HFFc6 (cell line): ENCODE measurements at places on chromosomes 7 and 10.

GRCh38 chr7:24403557-24403956, 119.6 kb downstream of the NPY start:
- no peak for DNase-seq

- DNase-seq = no peak
Observed at GRCh38 chr10:133393401-133394063, 425 bp upstream of the MTG1 start.

DNA sequence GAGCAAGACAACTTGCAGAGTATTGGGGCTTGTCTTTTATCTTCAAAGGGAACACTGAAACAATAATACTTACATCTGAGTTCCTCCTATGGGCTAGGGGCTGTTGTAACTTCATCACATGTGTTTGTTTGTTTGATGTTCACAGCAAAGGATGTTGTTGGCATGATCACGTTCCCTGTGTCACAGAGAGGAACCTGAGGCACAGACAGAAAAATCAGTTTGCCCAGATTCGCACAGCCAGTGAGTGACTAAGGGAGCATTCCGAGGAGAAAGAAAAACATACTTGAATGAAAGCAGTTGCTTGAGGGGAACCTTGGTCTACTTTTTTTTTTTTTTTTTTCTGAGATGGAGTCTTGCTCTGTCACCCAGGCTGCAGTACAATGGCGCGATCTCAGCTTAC, 87.2 kb upstream of the PFKP start:
- DNase-seq = peak; percentile 28

DNA sequence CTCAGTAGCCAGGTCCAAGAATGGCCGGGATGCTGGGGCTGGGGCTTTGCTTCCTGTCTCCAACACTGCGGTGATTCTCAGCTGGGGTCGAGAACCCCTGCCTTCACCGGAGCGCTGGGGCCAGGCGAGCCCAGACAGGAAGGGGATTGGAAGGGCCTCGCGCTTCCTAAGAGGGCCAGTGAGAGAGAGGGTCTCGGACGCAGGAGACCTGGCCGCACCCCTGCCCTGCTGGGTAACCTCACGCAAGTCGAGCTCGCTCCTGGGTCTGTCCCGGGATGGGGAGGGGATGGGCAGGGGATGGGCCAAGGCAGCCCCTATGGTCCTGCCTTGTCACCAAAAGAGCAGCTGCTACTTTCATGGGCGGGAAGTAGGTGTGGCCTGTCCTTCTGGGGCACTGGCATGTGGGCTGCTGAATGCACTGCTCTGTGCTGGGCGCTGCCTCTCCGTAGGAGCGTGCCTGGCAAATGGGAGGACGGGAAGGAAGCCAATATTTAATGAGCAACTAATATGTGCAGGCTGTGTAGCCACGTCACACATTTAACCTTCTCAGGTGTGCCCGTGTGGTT, 20.0 kb downstream of the KCNK18 start:
- no peak for DNase-seq

- no peak for DNase-seq
Observed at GRCh38 chr7:40474790-40475680, 340.2 kb downstream of the SUGCT start.

GRCh38 chr10:12707461-12708185, 293.9 kb downstream of the CCDC3 start:
- DNase-seq = peak; percentile 94

GRCh38 chr7:12401538-12402364, 1.9 kb downstream of the VWDE start:
- DNase-seq = no peak

DNA sequence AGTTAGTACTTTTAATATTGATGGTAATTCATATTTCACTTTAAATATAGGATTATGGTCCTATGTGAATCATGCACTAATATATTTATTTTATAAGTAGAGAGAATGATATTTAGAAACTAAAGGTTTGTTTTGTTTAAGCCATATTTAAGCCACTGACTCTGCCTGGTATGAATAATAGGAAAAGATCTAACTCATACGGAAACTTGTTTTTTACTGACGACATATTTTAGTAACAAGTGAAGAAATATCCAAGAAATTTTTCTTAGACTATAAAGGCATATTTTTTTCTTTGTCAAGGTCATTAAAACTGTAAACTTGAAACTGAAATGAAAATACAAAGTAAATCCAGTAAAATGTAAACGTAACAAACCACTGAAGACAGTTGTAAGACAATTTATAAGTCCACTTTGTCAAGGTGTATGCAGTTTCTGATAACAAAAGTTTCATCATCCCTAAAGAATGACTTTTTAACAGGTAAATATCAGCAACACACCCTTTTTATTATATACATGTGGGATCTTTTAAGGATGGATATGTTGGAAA, 147.1 kb downstream of the PHF14 start:
- no peak for DNase-seq

DNA sequence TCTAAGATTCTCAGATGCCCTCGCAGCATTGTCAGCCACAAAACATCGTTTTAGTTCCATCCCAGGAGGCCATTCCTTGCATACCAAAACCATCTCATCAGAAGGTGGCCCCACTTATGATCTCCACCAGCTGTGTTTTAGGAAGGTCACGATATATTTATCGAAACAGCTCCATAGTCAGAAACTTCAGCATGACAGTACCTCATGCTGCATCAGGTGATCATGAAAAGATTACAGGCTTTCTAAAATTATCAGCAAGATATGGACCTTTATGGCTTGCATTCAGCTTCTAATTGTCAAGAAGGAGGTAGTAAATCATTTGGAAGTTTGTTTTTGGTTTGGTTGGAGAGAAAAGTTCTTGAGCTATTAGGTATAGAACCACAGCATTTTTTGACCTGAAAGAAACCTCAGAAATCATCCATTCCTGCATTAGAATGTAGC, 20.0 kb downstream of the JAZF1 start:
- DNase-seq = peak; percentile 50

- DNase-seq = no peak
Observed at GRCh38 chr7:134495546-134495945, 31.8 kb upstream of the AKR1B10 start.

GRCh38 chr7:50315739-50316671, 11.5 kb downstream of the IKZF1 start:
- DNase-seq = no peak
